ENCODE measurements at places on chromosomes 11 and 22. TPM values are rescaled to one million over a fixed set of nuclear protein-coding genes. Genes with fewer than 3 reads are reported as not detected.

The CASP4 gene
- 44.7 TPM for total RNA-seq

The OR4D5 gene
- not detected for total RNA-seq

The CCDC73 gene
- total RNA-seq = not detected

The OR52I1 gene
- not detected for total RNA-seq

The ANKK1 gene
- 0.27 TPM for total RNA-seq

The AQP11 gene
- 1.1 TPM for total RNA-seq

The SLC25A18 gene
- 5.3 TPM for total RNA-seq

The TYR gene
- total RNA-seq = not detected

The OR56A1 gene
- not detected for total RNA-seq

The CARD18 gene
- total RNA-seq = not detected

The GGT5 gene
- total RNA-seq = 26.3 TPM

The HEPACAM gene
- total RNA-seq = 0.31 TPM

The SLC22A12 gene
- not detected for total RNA-seq

The HSPB2 gene
- total RNA-seq = 0.78 TPM

The OR2AG1 gene
- total RNA-seq = not detected

The CCDC188 gene
- total RNA-seq = not detected

The ANO9 gene
- total RNA-seq = 0.22 TPM

The MGAT3 gene
- total RNA-seq = 2.8 TPM

The CYB561A3 gene
- 23.3 TPM for total RNA-seq

The NFAM1 gene
- total RNA-seq = 2.1 TPM

The EED gene
- 27.1 TPM for total RNA-seq

The MYRF gene
- total RNA-seq = 0.78 TPM

The APOL3 gene
- 38.5 TPM for total RNA-seq

The SEPTIN3 gene
- total RNA-seq = 1.2 TPM

The KRTAP5-8 gene
- not detected for total RNA-seq

The SLC17A6 gene
- total RNA-seq = not detected

The MOV10L1 gene
- total RNA-seq = not detected

The OR4C12 gene
- not detected for total RNA-seq

The SLC37A2 gene
- 8.6 TPM for total RNA-seq

The C11orf86 gene
- total RNA-seq = not detected

The OR2AT4 gene
- not detected for total RNA-seq

The TSPAN18 gene
- total RNA-seq = 36.8 TPM

The OTOG gene
- total RNA-seq = not detected

The CNTF gene
- 1.4 TPM for total RNA-seq

The ESAM gene
- total RNA-seq = 17.6 TPM

The CLDN5 gene
- total RNA-seq = 124 TPM

The APOA5 gene
- not detected for total RNA-seq

The KRTAP5-11 gene
- not detected for total RNA-seq

The TEX12 gene
- not detected for total RNA-seq

The LRRC74B gene
- not detected for total RNA-seq

The OR51E1 gene
- total RNA-seq = 0.78 TPM

The KCNE3 gene
- 5.9 TPM for total RNA-seq

The OMP gene
- total RNA-seq = not detected

The FEN1 gene
- 7.9 TPM for total RNA-seq

The OR5B2 gene
- not detected for total RNA-seq

The MRGPRX3 gene
- not detected for total RNA-seq

The RIMBP3B gene
- not detected for total RNA-seq

The SORL1 gene
- total RNA-seq = 9.8 TPM

The CD248 gene
- 23.1 TPM for total RNA-seq

The CDCA5 gene
- total RNA-seq = 1.2 TPM

The MMP11 gene
- 11.0 TPM for total RNA-seq

The PYGM gene
- total RNA-seq = 55.2 TPM

The PLEKHB1 gene
- 49.3 TPM for total RNA-seq

The MAJIN gene
- total RNA-seq = not detected
